ENCODE measurements at places on chromosomes 11 and 22. TPM values are rescaled to one million over a fixed set of nuclear protein-coding genes. Genes with fewer than 3 reads are reported as not detected.
A peak's percentile ranks its signal among the peaks of the same experiment; 100 is the strongest.

GRCh38 chr11:117992136-117992535 is 5.9 kb downstream of the IL10RA start:
- H3K4me1 ChIP-seq: no peaks in the 10 kb centered on the region
- H3K27me3 ChIP-seq: no peaks in the 10 kb centered on the region
- peak overlapping the region; percentile 61 for H3K4me3 ChIP-seq
- DNase-seq: no peak

- no peak overlapping the region for H3K4me3 ChIP-seq
- no peaks in the 10 kb centered on the region for H3K36me3 ChIP-seq
- no peaks in the 10 kb centered on the region for H3K27me3 ChIP-seq
Observed at GRCh38 chr22:26891429-26891828, 234.0 kb downstream of the MIAT start.

DNA sequence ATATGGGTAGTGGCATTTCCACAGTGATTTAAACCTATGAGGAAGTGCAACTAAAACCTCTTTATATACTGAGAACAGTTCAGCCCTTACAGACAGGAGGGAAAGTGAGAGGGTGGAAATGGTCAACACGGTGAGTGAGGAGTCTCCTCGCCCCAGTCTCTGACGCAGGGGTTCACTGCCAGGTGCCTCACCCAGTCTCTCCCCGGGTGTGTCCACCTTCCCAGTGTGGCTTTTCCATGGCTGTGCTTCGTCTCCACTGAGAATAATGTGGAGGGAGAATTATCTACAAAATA is 116.6 kb upstream of the TOP3B start:
- no peak overlapping the region for H3K4me3 ChIP-seq
- no peaks in the 10 kb centered on the region for H3K27me3 ChIP-seq
- no peak for DNase-seq
- H3K27ac ChIP-seq: no peak overlapping the region
- no peaks in the 10 kb centered on the region for H3K4me1 ChIP-seq

- H3K36me3 ChIP-seq: no peaks in the 10 kb centered on the region
- no peaks in the 10 kb centered on the region for H3K27me3 ChIP-seq
- H3K4me1 ChIP-seq: peaks cover 12% of the 10 kb centered on the region
- DNase-seq: peak; percentile 77
- H3K4me3 ChIP-seq: no peak overlapping the region
- H3K27ac ChIP-seq: peak overlapping the region; percentile 84
Observed at GRCh38 chr11:78290293-78291176, 101.8 kb downstream of the USP35 start.

- H3K36me3 ChIP-seq: no peaks in the 10 kb centered on the region
- H3K4me1 ChIP-seq: no peaks in the 10 kb centered on the region
- no peak overlapping the region for H3K4me3 ChIP-seq
- no peak overlapping the region for H3K27ac ChIP-seq
Observed at GRCh38 chr11:44992181-44992582, 41.5 kb upstream of the TP53I11 start.

- H3K4me1 ChIP-seq: no peaks in the 10 kb centered on the region
- no peak overlapping the region for H3K27ac ChIP-seq
Observed at GRCh38 chr22:43081968-43082367, 7.2 kb downstream of the TTLL1 start.

- no peak overlapping the region for H3K27ac ChIP-seq
- no peak for DNase-seq
- H3K4me1 ChIP-seq: no peaks in the 10 kb centered on the region
- H3K27me3 ChIP-seq: no peaks in the 10 kb centered on the region
- H3K4me3 ChIP-seq: no peak overlapping the region
Observed at GRCh38 chr11:70153133-70153727, 49.9 kb upstream of the FADD start.

- no peaks in the 10 kb centered on the region for H3K27me3 ChIP-seq
- H3K36me3 ChIP-seq: no peaks in the 10 kb centered on the region
- no peaks in the 10 kb centered on the region for H3K4me1 ChIP-seq
- H3K27ac ChIP-seq: no peak overlapping the region
- no peak for DNase-seq
- H3K4me3 ChIP-seq: no peak overlapping the region
Observed at GRCh38 chr22:38163844-38164550, 17.6 kb downstream of the PLA2G6 start.

GRCh38 chr11:45732343-45732742 is 66.9 kb upstream of the CHST1 start:
- no peaks in the 10 kb centered on the region for H3K27me3 ChIP-seq
- no peak for DNase-seq
- H3K4me1 ChIP-seq: no peaks in the 10 kb centered on the region

GRCh38 chr11:76701294-76702040 is 30.9 kb upstream of the LRRC32 start:
- no peaks in the 10 kb centered on the region for H3K36me3 ChIP-seq
- no peaks in the 10 kb centered on the region for H3K4me1 ChIP-seq
- no peak overlapping the region for H3K27ac ChIP-seq
- no peaks in the 10 kb centered on the region for H3K27me3 ChIP-seq

DNA sequence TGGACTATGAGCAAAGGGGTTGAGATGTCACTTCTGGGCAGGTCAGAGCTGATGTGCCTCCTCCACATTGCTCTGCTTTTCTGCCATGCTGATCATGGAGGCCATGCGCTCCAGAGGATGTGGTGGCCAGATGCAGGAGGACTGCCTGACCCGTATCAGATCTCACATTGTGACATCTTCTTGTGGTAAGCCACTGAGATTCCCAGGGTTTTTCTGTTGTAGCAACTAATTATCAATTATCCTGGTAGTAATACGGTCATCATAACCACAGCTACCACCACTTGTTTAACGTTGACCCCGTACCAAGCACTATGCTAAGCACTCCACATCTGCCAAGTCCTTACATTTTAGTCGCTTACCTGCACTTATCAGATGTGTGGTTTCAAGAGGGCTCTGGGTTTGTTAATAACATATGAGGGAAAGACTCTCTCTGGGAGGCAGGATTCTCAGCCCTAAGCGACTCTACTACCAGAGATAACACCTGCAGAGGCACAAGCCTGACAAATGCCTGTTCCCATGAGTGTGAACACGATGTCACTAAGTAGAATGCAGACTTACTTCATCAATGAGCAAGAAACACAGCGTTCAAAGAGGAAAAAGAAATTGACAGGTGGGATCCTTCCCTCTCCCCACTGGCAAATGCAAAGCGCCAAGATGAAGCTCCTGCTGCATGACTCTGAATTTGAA is 63.6 kb upstream of the TIMP3 start:
- H3K4me1 ChIP-seq: no peaks in the 10 kb centered on the region
- no peak overlapping the region for H3K4me3 ChIP-seq
- H3K27ac ChIP-seq: no peak overlapping the region
- no peak for DNase-seq
- no peaks in the 10 kb centered on the region for H3K27me3 ChIP-seq

DNA sequence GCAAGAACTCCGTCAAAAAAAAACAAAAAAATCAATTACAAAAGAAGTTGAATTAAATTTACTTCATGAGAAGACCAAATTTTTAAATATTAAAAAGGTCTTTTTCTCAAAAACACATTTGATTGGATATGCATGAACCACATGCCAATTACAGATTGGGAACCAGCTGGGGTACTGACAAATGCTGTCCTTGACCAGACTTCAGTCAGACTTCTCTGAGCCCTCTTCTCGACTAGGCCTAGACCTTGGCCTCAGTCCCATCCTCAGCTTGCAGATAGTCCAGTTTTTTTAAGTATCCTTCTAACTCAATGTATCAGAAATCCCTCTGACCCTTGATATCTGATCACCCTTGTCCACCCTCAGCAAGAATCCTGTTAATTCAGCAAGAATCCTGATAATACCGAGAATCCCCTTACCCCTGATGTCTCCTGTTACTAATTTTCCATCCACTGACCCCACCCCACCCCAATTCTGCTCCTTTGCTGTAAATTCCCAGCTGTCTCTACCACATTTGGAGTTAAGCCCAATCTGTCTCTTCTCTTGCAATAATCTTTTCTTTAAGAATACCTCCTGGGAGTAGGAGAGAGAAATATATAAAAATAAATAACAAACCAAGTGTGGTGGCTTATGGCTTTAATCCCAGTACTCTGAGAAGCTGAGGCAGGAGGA is 30.9 kb downstream of the OR4D9 start:
- no peaks in the 10 kb centered on the region for H3K27me3 ChIP-seq
- DNase-seq: no peak
- H3K4me3 ChIP-seq: no peak overlapping the region
- no peaks in the 10 kb centered on the region for H3K4me1 ChIP-seq

DNA sequence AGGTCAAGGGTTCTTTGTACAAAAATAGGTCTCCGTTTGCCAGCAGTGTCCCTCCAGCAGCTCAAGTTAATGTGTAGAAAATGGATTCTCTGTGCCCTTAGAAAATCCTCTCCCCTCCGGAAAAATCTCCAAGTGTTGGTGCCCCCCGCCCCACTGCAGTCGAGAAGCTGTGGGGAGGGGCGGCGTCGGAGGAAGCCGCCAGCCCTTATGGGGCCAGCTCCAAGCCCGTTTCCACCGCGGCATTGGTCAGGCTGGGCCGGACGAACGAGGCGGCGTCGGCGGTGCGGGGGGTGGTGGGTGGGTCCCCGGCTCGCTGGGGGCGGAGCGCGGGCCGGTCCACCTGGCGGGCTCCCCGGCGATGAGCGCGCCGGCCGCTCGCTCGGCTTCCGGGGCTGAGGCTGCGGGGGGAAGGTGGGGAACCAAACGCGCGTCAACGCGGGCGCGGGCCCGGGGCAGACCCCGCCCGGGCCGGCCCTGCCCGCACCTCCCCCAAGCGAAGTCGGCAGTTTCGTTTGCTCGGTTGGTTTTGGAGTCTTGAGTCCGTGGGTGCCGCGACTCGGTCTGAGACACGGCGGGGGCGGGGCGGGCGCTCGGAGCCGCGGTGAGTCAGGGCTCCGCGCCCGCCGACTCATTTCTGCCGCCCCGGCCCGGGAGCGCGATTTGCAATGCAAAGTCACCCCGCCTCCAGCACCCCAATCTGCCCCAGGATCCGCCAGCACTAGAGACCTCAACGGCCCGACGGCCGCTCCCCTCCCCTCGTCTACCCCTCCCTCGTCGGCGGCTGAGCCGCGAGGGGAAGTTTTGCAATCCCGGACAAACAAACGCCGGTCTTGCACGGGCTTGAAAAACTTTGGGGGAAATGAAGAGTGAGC is 1.4 kb downstream of the ASCL2 start:
- no peaks in the 10 kb centered on the region for H3K36me3 ChIP-seq
- peaks cover 29% of the 10 kb centered on the region for H3K4me1 ChIP-seq
- H3K4me3 ChIP-seq: peak overlapping the region; percentile 33
- peak; percentile 93 for DNase-seq

DNA sequence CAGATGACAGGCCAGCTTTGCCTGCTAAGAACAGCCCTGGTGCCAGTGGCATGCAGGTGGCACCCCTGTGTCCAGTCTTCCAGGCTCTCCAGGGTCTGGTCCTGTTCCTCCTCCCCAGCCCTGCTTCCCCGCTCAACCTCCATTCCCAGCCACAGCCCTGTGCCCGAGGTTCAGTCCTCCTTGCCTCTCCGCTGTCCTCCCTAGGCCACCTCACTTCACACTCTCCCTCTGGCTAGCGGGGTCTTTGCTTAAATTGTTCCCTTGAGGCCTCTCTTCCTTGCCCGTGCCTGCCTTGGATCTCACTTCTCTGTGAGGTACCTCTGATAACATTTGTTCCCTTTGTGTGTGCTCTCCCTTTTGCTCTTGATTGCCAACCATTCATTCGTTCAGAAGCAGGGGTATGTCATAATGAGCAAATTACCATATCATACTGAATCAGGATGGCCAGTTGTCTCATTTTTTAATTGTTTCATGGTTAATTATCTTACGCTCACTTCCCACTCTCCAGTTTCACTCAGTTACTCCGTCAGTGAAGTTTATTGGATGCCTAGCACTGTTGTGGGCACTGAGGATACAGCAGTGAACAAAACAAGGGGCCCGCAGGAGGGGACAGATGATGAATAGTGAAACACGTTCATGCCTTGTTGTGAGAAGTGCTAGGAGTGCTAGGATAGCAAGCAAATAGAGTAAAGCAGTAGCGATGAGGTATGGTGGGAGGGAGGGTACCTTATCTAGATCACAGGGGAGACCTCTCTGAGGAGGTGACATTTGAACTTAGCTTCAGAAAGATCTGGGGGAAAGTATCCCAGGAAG is 7.4 kb downstream of the BMAL1 start:
- H3K27me3 ChIP-seq: no peaks in the 10 kb centered on the region
- H3K4me3 ChIP-seq: no peak overlapping the region
- H3K27ac ChIP-seq: no peak overlapping the region
- H3K36me3 ChIP-seq: no peaks in the 10 kb centered on the region
- no peak for DNase-seq
- peaks cover 7% of the 10 kb centered on the region for H3K4me1 ChIP-seq

DNA sequence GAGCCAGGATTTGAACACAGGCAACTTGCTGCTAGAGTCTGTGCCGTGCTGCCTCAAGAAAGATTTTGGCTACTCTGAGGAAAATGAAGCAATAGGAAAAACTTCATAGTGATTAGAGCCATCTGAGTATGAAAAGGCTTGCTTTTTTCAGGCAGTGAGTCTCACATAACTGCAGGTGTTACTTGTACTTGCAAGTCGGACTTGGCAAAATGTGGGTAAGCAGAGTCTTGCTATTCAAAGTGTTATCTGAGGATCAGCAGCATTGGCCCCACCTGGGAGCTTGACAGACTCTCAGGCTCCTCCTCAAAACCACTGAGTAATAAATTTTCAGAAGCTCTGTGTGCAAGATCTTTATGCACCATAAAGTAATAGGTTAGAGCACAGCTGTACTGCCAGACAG is 18.1 kb downstream of the RNF141 start:
- peaks cover 3% of the 10 kb centered on the region for H3K36me3 ChIP-seq
- no peaks in the 10 kb centered on the region for H3K27me3 ChIP-seq
- DNase-seq: no peak
- no peak overlapping the region for H3K4me3 ChIP-seq

- H3K4me1 ChIP-seq: peaks cover 21% of the 10 kb centered on the region
- H3K4me3 ChIP-seq: no peak overlapping the region
- no peaks in the 10 kb centered on the region for H3K36me3 ChIP-seq
- H3K27me3 ChIP-seq: no peaks in the 10 kb centered on the region
Observed at GRCh38 chr11:2694995-2695939, 4.5 kb downstream of the KCNQ1OT1 start.

GRCh38 chr11:61139387-61139786 is 21.8 kb downstream of the VPS37C start:
- H3K4me3 ChIP-seq: no peak overlapping the region

- peaks cover 8% of the 10 kb centered on the region for H3K4me1 ChIP-seq
- H3K27me3 ChIP-seq: peaks cover 25% of the 10 kb centered on the region
- no peak overlapping the region for H3K4me3 ChIP-seq
- no peaks in the 10 kb centered on the region for H3K36me3 ChIP-seq
- H3K27ac ChIP-seq: no peak overlapping the region
Observed at GRCh38 chr22:26168939-26169314, 335 bp upstream of the SEZ6L start.

The RFPL2 gene
- 0.49 TPM for total RNA-seq

The TNNI2 gene
- 12.9 TPM for total RNA-seq

The AAMDC gene
- total RNA-seq: 26.2 TPM

The ZBED4 gene
- 19.9 TPM for total RNA-seq

The P4HA3 gene
- total RNA-seq: 1.6 TPM

The ARRB1 gene
- 173 TPM for total RNA-seq

The USP2 gene
- total RNA-seq: 5.0 TPM

The OR5A1 gene
- total RNA-seq: not detected

Measured in upper lobe of left lung (tissue), 6 donors.